ENCODE measurements at places on chromosomes 3 and 15.
A peak's percentile ranks its signal among the peaks of the same experiment; 100 is the strongest.

DNA sequence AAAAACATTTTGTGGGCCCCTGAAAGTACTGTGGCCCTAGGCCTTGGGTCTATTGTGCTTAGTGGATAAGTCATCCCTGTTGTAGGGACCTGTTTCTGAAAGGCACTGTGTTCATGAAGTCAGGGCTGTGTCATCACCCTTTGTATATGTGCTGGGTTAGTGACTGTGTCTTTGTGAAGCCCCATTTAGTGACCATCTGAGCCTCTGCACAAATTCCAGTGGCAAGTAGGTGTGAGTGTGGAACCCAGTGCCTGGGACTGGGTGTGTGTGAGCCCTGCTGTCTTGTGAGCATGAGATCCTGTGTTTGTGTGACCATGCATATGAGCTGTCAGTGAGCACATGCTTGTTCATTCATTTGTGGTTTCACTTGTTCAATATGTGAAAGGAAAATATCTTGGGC, 1.2 kb upstream of the HYAL1 start:
- DNase-seq: no peak

DNA sequence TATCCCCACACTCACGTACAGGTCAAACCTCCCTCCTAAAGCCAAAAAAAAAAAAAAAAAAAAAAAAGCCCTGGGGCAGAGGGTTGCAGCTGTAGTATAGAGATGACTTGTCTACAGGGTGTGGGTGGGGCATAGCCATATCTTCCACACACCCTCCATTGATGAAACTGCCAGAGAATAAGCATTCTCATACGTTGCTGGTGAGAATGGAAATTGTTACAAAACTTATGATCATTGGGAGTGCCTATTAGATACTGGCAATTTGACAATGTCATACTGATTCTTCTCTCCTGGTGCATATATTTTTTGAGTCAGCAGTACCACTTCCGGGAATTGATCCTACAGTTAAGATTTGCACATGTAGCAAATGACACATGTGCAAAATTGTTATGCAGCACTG, 11.0 kb upstream of the CTNNB1 start:
- no peak for DNase-seq

- DNase-seq: no peak
These were observed 395.8 kb upstream of the CCDC54 start for GRCh38 chr3:106981392-106981791.

DNA sequence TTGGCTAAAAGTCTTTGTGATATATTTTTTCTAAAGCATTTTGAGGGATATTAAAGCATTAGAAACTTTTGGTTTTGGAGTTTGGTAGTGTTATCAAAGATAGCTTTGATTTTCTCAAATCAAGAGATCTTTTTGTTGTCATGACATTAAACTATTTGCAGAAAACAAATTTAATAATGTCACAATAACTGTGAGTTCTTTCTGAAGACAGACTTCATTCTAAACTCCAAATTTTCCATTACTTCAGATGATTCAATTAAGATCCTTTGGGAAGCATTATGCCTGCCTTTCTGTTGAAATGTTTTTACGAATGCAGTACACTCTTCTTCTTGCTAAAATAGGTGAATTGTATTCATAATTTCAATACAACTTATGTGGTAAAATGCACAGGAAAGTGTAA, 145.4 kb downstream of the ALCAM start:
- DNase-seq: no peak

DNA sequence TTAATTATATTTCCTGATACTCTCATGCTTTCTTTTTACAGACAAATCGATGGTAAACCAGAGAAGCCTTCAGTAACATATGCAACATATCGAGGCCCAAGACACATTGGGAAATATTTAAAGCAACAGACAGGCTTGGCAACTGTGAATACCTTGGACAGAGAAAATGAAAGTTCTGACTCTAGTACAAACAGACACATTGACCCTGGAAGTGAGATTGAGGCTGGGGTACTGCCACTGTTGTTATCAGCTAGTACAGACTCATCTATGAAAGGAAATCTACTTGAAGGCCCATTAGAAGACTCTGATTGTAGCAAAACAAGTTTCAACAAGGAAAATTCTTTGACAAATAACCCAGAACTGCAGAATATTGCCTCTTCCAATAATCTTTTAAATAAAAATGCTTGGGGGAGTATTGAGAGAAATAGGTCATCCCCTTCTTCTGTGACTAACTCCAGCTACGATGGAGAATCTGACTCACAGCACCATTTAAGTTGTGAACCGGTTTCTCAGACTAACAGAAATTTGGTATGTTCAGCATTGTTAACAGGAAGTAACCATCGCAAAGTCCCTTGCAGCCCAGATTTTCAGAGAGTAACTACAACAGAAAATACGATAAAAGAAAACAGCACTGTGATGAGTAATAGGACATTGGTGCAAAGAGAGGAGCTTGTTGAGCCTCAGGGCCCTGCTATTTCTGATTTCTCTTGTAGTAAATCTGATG, 50.2 kb downstream of the CRYBG3 start:
- DNase-seq: peak; percentile 73

GRCh38 chr3:174618368-174619080, 240.6 kb upstream of the NAALADL2 start:
- no peak for DNase-seq

DNA sequence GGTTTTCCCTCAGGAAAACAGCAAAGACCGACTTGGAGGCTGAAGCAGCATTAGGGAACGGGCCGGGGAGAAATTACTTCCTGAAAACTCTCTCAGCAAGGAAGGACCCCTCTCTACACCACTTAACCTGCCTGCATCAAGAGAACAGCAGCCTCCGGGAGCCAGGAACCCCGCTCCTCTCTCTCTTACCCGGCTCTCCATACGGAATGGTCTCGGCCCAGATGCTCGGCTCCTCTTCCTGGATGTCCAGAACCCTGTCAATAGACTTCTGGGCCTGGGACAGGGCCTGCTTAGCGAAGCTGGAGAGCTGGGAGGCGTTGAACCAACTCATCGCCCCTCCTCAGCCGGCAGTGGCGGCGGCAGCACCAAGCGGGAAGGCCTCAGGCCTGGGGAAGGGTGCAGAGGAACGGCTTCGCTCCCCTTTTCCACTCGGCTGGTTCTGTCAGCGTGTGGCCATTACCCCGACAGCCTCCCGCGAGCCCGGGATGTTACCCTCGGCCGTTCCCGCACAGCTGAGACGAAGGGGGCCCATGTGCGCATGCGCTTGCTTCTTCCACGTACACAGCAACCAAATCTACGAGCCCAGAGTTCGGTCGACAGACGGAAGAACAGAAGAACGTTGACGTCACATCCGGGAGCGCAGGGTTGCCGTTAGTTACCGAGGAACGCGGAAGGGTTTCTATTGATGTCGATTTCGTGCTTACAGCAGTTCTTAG, at the start of gene TMF1:
TSS of gene TMF1 (minus strand) at position 578 of the 716 bp plus-strand sequence. CDS start at position 331, 247 bp downstream.
- DNase-seq: peak; percentile 98

- no peak for DNase-seq
These were observed 21.9 kb upstream of the FRMD5 start for GRCh38 chr15:44216958-44217357.

DNA sequence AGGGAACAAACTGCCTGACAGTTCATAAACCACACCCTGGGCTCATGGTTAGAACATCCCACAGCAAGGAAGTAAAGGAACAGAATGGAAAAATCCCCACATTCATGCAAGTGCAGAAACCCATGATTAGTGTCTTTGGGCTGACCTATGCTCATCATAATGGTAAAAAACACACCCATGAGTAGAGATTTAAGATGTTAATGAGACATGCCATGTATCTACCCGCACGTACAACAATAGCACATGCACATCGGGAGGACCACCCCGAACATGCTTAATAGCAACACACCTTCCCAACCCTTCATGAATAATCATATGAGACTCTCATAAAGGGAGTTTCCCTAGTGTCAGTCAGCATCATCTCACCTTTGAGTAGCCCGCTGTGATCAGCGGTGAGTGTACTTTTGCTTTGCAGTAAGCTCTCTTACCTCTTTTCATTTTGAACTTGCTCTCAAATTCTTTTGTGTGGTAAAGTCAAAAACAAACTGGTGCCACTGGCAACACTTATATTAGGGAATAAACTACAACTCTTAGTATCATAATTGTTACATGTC, 23.2 kb downstream of the ZBED2 start:
- no peak for DNase-seq

- no peak for DNase-seq
These were observed 98.2 kb downstream of the MYH15 start for GRCh38 chr3:108412121-108412750.

DNA sequence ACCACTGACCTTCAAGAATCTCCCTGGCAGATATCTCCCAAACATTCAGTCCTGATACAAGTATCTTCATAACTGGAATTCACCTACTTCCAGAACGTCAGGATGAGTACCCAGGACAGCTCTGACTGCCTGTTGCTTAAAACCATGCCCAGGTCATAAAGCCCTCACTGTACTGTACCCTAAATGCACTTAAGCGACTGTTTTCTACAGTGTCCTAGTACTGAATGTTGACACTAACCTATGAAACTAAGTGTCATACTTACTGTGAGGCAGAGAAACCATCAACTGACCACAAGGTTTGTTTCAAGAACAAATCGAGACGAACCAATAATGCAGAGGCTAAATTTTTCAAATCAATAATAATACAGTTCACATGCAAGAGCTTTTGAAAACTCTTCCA, 178.7 kb upstream of the NSMCE3 start:
- DNase-seq: no peak

GRCh38 chr3:69738315-69738714, 949 bp upstream of the MITF start:
- no peak for DNase-seq

- DNase-seq: peak; percentile 88
These were observed at the start of gene PYGO1 for GRCh38 chr15:55588070-55588814. Gene PYGO1 (minus strand): TSS chr15:55588345. CDS start chr15:55587883, 462 bp downstream.

GRCh38 chr3:49006408-49007067, 653 bp upstream of the WDR6 start:
- DNase-seq: peak; percentile 60
